H54 (cell line): ENCODE measurements at places on chromosomes 7 and 10.

- no peak for DNase-seq
Measured at GRCh38 chr7:73864981-73865711, 4.2 kb downstream of the TMEM270 start.

- DNase-seq, result peak; percentile 49
Measured at GRCh38 chr10:116741391-116742351, 695 bp downstream of the HSPA12A start.

DNA sequence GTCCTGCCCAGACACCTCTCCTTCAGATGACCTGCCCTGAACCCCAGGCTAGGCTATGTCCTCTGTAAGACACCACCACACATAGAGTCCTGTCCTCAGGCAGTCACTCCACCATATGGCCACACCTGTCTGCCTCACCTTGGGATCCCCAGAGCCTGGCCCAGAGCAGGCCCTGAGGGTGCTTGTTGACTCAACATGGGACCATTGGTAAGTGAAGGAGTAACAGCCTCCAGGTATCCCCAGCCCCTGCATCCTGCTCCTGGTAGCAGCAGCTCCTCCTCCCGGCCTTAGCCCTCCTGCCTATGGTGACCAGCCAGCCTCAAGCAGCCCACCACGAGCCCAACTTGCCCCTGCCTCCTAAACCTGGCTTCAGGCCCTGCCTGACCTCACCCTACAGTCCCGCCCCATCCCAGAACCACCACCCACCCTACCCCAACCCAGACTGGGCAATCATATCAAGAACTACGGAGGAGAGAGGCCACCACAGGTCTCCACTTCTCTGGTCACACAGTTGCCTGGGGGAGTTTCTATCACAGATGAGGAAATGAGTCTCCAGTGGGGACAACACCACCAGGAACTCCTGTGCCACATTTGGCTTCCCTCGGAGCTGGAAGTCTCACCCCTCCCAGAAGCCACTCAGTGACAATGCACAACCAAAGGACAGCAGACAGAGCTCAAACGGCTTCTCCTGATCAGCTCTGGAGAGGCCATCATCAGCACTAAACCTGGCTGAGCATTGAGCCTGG, 136.6 kb downstream of the GRID1 start:
- no peak for DNase-seq

GRCh38 chr7:30927559-30927958, 15.9 kb downstream of the AQP1 start:
- DNase-seq, result peak; percentile 1

DNA sequence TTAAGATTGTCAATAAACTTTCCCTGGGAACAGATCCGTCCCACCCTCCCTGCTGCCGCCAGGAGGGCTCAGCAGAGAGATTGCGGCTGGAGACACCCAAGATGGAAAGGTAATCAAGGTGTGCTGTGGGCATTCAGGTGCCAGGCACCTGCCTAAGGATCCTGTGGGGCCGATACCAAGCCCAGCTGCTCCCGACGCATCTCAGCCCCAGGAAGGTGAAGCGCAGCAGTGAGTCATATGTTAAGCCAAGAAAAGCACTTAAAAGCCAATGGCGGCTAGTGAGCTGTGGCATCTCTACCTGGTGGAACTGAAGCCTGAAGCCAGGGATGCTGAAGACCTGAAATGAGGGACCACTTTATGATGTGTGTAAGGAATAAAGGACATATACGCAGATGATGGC, 6.1 kb downstream of the WDR86 start:
- DNase-seq, result no peak

DNA sequence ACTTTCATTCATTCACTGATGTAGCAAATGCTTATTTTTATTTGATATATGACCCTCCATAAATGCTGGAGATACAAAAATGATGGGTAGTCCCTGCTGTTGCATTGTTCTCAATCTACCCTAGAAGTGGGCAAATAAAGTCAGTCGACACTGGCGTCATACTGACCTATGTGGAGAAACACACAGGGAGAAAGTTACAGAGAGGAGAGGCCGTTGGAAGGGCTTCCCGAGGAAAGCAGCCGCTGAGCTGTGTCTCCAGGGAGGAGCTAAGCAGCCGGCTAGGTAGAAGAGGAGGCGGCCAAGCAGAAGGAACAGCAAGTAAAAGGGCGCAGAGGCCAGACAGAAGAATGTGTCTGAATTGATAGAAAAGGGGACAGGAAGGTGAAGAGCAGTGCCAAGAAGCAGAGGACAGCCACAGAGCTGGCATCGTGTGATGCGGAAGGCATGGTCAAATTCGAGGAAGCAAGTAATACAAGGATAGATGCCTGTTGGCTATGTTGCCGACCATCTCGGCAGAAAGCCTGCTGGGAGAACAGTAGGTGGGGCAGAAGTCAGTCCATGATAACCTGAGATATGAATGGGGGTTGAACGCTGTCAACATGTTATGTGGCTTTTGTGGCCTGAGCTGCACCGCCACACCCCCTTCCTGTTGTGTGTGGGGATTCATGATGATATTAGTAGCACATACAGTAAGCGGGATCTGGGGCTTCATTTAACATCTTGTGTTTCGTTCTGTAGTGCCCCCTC, 25.9 kb downstream of the ST8SIA6 start:
- no peak for DNase-seq

- DNase-seq, result no peak
Measured at GRCh38 chr7:32033006-32033405, 37.2 kb downstream of the PDE1C start.

GRCh38 chr10:81575036-81575435, 300.0 kb upstream of the NRG3 start:
- no peak for DNase-seq

GRCh38 chr10:77207828-77208185, 429.8 kb downstream of the KCNMA1 start:
- DNase-seq, result no peak

GRCh38 chr7:100933734-100934133, 15.6 kb upstream of the MUC3A start:
- no peak for DNase-seq

- peak; percentile 93 for DNase-seq
Measured at GRCh38 chr10:69901628-69902505, 100.2 kb downstream of the COL13A1 start.

- no peak for DNase-seq
Measured at GRCh38 chr10:90816466-90816865, 41.4 kb downstream of the HTR7 start.
